Left colon (tissue), 2 donors: ENCODE measurements at places on chromosomes 6 and 20.

- DNase-seq = no peak
Measured at GRCh38 chr6:25309886-25310285, 30.7 kb downstream of the CARMIL1 start.

DNA sequence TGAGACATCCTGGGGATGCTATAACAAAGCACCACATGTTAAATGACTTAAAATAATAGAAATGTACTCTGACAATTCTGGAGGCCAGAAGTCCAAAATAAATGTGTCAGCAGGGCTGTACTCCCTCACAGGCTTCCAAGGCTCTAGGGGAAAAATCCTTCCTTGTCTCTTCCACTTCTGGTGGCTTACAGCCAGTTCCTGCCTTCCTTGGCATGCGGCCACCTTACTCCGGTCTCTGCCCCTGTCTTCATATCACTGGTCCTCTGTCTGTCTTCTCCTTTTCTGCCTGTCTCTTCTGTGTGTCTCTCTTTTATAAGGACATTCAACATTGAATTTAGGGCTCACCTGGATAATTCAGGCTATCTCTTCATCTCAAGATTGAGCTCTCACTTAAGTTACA is 155.3 kb upstream of the SYNCRIP start:
- peak; percentile 36 for DNase-seq

- DNase-seq = no peak
Measured at GRCh38 chr20:19897891-19898290, 119.3 kb upstream of the NAA20 start.

DNA sequence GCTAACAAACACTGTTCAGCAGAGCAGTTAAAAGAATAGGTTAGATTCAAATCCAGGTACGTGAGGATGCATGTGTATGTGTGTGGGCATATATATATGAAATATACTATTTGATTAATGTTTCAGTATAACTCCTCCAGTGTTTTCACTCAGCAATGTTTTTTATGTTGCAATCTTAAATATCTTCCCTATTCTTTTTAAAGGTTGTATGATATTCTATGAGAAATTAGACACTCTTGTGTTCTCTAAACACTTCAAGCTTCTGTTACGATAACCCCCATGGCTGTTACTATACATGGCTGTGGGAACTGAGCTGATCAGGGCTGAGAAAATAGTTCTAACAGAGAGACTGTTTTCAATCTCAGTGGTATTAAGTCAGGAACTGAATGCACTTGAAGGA is 421.0 kb downstream of the CBLN4 start:
- DNase-seq = no peak

- DNase-seq = no peak
Measured at GRCh38 chr6:90863043-90863442, 276.2 kb upstream of the MAP3K7 start.

- no peak for DNase-seq
Measured at GRCh38 chr6:134575221-134575620, 257.3 kb upstream of the SGK1 start.

GRCh38 chr6:146814148-146814750 is 215.5 kb downstream of the ADGB start:
- no peak for DNase-seq

GRCh38 chr6:98323605-98324004 is 510.8 kb upstream of the POU3F2 start:
- no peak for DNase-seq
